ENCODE measurements at places on chromosomes 1 and 21.

- no peak for DNase-seq
Observed at GRCh38 chr1:77671836-77672235, 10.6 kb downstream of the ZZZ3 start.

DNA sequence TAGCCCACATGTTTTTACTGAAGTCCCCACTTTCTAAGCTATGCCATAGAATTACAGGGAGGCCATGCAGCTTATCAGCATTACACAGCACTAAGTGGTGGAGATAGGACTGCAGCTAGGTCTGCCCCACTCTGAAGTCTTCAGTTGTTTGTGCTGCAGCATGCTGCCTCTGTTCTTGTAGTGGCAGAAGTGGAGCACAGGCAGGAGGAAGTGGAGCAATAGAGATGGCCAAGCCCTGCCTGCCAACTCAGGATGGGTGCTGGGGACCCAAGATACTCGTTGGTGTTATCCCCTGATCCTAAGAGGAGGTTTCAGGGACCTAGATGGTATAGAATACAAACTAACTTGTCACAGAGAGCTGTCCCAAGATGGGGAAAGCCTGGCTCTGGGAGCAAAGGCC, 12.9 kb downstream of the MRPL37 start:
- no peak for DNase-seq

DNA sequence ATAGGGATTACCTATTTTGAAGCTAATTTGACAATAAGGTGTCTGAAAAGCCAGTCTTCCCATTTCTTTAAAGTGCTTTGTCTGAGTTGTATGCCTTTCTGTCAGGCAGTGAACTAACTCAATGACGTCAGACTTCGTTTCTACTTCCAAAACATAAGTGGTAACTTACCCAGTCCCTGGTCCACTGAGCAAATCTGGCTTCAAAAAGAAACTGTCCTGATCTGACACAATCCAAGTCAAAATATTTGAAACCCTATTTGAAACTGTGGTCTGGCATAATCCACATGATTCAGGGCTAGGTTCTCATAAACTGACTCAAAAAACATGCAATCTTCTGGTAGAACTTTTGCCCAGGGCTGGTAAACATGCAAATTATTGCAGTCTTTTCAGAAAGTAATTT, 34.0 kb downstream of the DIRAS3 start:
- DNase-seq: no peak

GRCh38 chr1:47914218-47914938, 82.8 kb downstream of the TRABD2B start:
- no peak for DNase-seq

DNA sequence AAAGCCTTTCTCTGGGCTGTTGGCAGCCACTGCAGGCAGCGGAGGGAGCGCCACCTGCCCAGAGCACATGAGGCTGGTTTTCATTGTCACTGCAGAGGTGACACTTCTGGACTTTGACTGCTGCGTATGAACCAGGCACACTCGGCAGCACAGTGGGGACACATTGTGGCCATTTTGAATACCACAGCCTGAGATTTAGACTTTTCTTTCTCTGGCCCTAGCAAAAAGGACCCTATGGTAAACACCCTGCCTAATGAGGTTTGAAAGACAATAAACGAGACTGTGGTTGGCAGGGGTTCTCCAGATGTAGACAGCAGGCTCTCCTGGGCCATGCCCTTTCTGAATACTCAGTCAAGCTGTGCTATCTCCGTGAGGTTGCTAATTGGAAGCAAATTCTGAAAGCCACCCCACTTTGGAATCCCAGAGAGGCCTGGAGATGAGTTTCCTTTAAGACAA, 12.0 kb upstream of the KCNE2 start:
- DNase-seq: peak; percentile 9

- no peak for DNase-seq
Observed at GRCh38 chr1:176157995-176158394, 49.1 kb downstream of the COP1 start.

GRCh38 chr1:68372487-68372886, 77.3 kb downstream of the RPE65 start:
- DNase-seq: no peak

GRCh38 chr1:221816899-221817298, 75.0 kb upstream of the DUSP10 start:
- no peak for DNase-seq

- DNase-seq: no peak
Observed at GRCh38 chr21:29640080-29640508, 299.7 kb downstream of the GRIK1 start.

- DNase-seq: no peak
Observed at GRCh38 chr21:35075546-35075945, 26.4 kb upstream of the RUNX1 start.

DNA sequence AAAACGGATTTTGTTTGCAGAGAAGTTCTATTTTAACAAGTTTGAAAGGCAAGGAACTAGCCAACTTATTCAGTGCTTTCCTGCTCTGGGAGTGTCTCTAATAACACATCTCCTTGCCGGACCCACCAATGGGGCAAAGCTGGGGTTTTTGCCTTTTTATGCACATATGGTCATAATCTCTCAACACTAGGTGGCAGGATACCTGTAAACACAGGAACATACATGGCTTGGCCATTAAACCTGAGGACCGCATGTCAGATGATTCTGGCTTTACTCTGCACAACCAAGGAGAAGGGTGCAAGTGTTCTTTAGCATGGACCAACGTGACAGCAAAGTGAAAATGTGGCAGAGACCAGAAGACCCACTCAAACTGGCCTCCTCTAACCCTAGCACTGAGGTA, 4.9 kb downstream of the TMEM9 start:
- DNase-seq: no peak

DNA sequence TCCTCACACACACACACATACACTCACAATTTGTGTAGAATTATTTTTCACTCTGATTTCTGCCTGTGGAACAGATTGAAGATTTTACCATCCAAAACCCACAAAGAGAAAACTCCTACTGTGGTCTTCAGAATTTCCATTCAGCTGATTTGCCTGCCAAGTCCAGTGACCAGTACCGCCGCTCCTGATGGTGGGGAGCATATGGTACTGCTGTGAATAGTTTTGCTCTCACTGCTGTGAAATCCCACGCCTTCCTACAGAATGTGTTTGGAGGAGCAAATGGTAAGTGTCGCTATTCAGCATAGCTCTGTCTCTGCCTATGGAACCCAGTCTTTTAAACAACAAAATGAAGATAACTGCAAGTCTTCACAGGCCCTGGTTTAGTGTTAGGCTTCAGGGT, 629.5 kb downstream of the LMO4 start:
- no peak for DNase-seq

- DNase-seq: no peak
Observed at GRCh38 chr1:1345384-1345783, 3.8 kb downstream of the DVL1 start.

DNA sequence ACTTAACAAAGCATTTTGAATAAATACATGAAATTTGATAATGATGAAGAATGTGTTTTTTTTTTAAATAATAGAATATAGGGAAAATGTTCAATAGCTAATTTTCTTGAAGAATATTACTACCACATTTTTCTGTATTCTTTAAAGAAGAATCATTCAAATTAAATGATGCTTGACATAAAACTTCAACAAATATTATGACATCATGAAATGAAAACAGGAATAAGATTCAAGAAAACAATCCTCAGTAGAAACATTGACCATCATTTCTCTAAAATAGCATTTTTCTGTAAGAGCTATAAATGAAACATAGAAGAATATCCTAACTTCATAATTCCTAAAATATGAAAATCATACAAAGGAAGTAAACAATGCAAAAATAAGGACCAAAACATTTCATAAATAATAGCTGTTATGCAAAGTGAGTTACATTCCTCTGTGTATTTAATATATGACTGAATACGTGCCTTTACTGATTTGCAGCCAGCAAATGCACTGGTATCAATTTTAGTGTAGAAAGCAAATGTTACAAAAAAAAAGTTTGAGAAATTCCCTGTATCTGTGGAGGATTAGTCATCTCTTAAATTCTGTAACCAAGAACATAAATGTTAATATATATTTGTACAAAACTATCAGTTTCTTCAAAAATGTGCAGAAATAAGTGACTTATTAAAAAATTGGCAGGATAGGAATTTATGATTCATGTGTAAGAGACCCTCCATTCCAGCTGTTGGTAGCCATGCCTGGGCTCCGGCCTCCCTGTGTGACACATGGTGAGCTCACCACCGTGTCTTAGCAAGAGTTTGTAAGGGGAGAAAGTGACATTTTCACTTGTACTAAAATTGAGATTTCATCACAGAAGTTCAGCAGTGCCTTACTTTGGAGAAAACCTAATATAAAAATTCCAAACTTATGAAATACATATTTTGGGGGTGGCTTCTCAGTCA, 15.0 kb upstream of the PTPN14 start:
- DNase-seq: peak; percentile 10

DNA sequence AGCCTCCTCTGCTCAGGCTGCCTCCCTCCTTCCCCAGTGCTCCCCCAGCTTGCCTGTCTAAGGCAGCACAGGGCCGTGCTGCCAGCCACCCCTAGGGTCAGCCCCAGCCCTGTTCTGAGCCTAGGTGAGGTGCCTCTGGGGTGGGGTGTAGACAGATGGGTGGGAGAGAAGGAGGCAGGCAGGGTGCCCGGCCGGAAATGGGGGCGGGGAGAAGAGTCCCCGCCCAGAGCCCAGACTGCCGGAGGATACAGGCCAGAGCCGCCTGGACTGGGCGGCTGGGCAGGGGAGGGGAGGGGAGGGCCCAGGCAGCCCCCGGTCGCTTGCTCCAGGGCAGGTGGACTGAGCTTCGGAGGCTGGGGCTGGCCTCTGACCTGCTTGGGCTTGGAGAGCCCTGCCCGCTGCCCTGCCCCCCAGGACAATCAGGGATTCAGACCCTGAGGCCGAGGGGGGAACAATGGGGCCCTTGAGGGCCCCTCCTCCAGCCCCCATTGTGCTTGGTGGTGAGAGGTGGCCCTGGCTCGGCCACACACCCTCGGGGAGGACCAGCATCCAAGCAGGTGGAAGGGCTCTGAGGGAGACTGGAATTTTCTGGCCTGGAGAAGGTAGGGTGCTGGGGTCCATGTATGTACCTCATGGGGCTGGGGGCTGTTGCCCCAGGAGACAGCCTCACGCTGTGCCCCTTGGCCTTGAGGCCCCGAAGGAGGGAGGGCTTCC, at the start of gene GJC2:
GJC2 (plus strand) TSS at position 525 of the 714 bp plus-strand sequence. CDS start 7,829 bp downstream, outside the sequence.
- DNase-seq: no peak

DNA sequence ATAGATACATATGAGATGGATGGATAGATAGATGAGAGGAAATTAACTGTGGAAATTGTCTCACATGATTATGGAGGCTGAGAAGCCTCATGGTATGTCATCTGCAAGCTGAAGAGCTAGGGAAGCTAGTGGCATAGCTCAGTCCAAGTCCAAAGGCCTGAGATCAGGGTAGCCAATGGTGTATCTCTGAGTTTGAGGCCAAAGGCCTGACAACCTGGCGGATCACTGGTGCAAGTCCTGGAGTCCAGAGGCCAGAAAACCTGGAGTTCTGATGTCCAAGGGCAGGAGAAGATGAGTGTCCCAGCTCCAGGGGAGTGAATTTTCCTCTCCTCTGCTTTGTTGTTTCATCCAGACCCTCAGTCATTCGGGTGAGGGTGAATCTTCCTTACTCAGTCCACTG, 43.9 kb upstream of the SPOCD1 start:
- DNase-seq: no peak

GRCh38 chr1:197915260-197915861, 1.8 kb upstream of the LHX9 start:
- no peak for DNase-seq

DNA sequence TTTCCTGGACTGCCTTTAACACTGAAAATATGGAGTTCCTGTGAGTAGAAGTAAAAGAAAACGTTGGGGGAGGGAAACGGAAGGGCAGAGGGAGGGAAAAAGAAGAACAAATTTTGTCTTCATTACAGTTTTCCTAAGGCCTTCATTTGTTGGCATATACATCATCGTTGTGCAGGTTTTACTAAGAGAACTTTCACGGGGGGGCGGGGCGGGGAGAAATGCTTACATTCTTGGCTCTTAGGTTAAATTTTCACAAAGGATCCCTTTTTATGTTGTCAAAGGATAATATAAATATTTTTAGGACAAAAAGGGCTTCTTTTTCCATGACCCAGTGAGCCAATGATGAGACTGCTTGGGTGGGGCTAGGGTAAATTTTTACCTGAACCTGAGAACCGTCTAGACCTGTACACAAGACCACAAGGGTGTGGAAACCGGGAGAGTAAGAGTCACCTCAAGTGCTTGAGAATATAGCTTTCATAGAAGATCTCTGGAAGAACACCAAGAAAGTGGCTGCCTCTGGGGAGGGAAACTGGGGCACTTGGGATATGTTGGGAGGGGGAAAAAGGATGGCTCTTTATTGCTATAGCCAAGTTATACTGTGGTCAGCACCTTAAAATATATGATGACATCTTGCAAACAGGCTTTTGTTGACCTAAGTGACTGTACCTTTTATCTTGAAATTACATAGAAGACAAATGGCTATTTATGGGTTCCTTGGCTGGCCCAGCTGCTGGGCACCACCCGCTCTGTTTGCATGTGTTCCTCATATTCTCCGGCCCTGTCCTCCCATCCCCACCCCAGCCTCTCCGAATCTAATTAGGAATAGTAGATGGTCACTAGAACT, 2.0 kb upstream of the UTP25 start:
- no peak for DNase-seq

GRCh38 chr1:54361342-54361741, 44.9 kb downstream of the SSBP3 start:
- no peak for DNase-seq

DNA sequence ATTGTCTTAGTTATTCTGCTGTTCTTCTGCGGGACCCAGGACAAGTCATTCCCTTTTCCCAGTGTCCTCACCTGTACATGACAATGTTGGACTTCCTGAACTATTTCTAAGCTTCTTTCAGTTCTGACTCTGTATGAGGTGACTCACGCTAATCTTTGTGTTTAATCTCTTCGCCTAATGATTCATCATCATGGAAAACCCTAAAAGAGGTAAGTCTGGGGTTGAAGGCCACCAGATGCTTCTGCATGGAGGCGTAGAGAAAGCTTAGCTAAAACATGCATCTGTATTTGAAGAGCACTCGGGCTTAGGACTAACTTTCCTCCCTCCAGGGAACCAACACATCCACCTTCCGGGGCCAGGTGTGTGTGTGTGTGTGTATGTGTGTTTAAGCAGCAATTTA, 7.4 kb downstream of the SPRR5 start:
- no peak for DNase-seq

- no peak for DNase-seq
Observed at GRCh38 chr1:180173451-180173850, 18.8 kb downstream of the QSOX1 start.

DNA sequence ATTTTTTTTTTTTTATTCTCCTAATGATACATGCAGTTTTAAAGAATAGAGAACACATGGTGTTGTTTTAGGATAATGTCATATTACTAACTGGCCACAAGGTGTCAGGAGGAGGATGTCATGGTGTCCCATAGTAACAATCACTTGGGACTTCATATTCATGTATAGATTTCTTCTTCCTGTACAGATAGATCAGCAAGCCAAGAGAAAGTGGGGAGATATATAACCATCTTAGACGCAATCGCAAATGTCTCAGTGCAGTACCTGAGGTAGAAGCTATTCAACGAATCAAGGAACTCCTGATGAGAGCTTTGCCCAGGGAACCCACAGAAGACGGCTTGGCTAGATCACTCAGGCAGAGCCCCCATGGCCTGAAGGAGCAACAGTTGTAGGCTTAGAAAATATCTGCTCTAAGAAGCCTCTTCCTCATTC, 12.3 kb downstream of the OR2T11 start:
- no peak for DNase-seq

All from stimulated activated CD4-positive, alpha-beta T cell treated with anti-CD3 and anti-CD28 coated beads, Interleukin-12 subunit alpha, Interleukin-12 subunit beta, amount 100 ng/mL, for 48 hours (primary cell).